Cortex of kidney (tissue), 1 donor: ENCODE measurements at places on chromosomes 2 and 18.

GRCh38 chr2:60312618-60313017, 240.8 kb downstream of the BCL11A start:
- no peak for DNase-seq

GRCh38 chr2:195313962-195314361, 343.1 kb upstream of the SLC39A10 start:
- DNase-seq: no peak

GRCh38 chr2:20050646-20051531, 539 bp downstream of the LAPTM4A start:
- DNase-seq: no peak

DNA sequence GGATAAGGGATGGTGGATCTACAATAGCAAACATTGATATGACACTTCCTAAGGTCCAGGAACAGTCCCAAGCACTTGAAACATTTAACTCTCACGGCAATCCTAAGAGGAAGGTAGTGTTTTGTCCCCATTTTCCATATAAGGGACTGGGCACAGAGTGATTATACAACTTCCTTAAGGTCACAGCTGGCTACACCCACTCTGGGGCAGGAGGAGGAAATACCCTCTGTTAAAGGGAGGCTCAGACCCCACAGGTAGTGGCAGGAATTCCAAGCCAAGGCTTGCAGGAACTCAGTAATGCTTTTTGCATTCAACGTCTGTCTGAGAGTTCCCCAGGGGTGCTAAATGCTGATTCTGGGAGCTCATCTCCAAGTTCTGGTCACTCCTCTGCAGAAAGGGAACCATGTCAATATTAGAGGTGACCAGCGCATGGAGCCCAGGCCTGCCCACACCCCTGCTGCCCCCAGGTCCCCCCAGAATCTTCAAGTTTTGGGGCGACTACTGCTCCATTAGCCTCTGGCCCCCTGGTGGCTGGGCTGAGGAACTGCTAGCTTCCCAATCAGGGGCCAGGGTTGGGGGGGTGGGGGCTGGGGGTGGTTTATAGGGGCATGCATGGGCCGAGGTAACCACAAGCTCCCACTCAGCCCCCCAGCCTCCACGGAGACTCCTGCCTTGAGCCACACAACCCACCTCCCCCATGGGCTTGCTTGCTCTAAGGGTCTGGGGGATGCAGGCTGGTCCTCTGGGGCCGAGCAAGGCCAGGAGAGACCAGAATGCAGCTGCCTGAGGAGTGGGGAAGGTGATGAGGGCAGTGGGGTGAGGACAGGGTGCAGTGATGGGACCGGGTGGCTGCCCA, 11.1 kb downstream of the OBSL1 start:
- no peak for DNase-seq

- DNase-seq: no peak
Observed at GRCh38 chr2:211939177-211939576, 599.4 kb downstream of the ERBB4 start.

- no peak for DNase-seq
Observed at GRCh38 chr2:218282173-218282991, 9.9 kb downstream of the TMBIM1 start.

GRCh38 chr2:216015722-216016464, 2.5 kb upstream of the MREG start:
- no peak for DNase-seq

- DNase-seq: no peak
Observed at GRCh38 chr2:188452084-188452483, 160.4 kb downstream of the GULP1 start.

DNA sequence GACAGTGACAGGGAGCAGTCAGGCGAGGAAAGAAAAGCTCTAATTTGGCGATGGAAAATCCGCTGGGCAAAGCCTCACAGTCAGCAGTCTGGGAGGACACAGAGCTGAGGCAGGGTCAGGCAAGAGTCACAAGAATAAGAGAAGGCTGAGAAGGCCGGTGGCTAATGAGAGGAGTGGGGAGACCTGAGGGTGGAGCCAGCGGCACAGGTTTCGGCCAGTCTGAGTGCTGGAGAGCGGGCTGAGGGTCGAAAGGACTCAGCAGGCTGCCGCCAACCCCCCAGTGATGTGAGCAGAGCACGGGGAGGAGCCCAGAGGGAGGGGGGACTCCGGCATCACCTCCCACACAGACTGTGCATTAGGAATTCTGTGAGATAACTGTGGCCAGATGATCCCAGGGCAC, 500.6 kb upstream of the MYT1L start:
- DNase-seq: no peak

DNA sequence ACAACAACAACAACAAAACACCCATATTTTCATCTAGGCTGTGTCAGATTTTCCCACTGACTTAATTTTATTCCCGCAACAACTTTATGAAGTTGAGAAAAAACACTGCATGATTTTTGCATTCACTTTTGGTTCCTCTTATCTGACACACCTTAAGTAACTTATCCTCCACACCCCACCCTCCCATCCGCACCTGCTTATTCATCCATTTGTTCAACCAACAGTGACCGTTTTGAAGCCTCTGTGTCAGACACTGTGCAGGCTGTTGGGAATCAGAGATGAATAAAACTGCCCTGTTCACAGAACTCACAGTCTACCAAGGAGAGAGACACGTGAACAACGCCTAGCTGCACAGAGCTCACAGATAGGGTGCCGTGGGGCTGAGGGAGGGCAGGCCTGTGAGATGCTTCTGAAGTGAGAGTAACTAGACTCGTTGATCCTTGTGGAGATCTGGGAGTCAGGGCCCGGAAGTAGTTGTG, 7.4 kb downstream of the CNNM4 start:
- DNase-seq: no peak

DNA sequence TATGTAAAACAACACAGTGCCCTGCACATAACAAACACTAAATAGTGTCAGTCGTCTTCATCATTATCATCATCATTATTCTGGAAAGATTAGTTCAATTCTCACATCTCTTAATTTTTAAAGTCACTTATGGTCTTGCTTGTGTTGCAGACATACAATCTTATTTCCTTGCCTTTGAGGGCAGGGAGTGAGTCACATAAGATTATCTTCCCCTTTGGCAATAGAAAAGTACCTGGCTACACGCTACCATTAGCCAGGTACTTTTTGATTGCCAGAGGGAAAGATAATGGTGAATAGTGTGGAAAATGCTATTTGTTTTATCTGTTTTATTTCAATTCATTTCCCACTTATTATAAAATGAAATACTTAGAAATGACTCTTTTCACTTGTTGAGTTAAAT, 76.6 kb upstream of the RMDN2 start:
- DNase-seq: no peak

- DNase-seq: no peak
Observed at GRCh38 chr2:107728586-107728985, 98.1 kb upstream of the RGPD4 start.

GRCh38 chr18:44358402-44358801, 322.3 kb upstream of the SETBP1 start:
- no peak for DNase-seq

- DNase-seq: no peak
Observed at GRCh38 chr2:197268786-197269584, 41.6 kb downstream of the ANKRD44 start.

DNA sequence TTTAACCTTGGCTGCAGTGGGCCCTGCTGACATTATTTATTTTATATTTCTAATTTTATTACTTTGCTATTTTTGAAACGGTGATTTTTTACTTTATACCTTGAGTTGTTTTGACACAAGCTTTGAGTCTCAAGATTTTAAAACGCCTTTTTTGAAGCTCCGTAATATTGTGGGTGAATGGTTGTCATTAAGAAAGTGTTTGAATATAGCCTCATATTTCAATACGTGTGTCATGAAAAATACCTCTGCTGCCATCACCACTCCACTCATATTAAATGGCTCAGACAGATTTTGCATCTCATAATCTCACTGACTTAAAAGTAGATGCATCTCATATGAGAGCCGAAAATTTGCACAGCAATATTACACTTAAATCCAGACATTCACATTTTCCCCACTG, 106.6 kb downstream of the CTNNA2 start:
- no peak for DNase-seq

DNA sequence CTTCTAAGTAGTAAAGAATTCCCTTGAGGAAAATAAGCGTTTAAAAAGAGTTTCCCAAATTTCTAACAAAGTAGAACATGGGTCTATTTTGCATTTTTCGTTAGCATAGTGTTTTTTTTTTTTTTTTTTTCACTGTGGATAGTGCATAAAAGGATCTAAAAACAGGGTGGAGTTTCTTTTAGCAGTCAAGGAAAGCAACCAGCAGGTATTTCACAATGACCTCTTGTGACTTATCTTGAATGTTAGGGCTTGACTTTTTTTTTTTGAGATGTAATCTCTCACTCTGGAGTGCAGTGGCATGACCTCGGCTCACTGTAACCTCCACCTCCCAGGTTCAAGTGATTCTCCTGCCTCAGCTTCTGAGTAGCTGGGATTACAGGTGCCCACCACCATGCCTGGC, 14.9 kb upstream of the DGKD start:
- DNase-seq: no peak

- no peak for DNase-seq
Observed at GRCh38 chr2:218959141-218959731, at the start of gene CDK5R2. Gene CDK5R2 (plus strand): TSS chr2:218959666. CDS start chr2:218959821, 155 bp downstream.

DNA sequence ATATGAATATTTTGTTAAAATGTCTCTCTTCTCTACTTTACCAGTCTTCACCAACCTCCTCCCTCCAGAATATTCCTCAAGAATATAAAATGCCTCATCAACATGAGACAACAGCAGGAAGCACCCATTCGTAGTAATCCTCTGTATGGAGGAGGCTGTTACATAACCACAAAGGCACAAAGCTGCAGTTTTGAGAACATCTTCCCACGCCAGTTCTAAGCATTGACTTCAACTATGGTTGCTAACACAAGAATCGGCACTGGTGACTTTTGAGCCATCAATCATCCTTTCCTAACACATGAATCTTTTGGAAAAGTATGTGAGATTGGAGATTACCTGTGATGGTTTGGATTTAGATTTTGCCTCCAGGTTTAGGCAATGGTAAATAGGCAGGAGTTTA, 54.9 kb upstream of the CYP1B1 start:
- no peak for DNase-seq

DNA sequence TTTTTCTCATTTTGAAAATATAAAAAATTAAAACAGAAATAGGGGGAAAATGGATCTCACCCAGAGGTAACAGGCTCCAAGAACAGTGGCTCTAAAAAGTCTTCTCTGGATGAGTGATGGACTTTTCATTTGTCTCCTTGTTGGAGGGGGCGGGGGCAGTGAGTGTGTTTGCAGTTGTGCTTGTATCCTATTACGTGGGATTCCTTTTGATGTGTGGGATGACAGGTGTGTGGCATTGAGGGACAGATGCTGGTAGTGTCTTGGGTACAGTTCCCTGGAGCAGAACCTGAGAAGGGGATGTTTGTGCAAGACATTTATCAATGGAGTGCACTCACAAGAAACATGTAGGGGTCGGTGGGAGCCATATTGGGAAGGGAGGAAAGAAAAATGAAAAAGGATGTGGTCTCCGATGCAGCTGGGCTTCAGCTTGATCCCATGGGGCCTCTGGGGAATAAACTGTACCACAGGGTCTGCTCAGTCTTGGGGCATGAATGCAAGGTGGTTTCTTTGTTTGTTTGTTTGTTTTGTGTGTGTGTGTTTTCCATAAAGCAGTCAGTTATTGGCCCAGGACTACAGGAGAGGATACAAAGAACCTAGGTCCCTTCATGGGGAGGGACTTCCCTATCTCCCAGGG, 120.0 kb upstream of the SLC35G4 start:
- no peak for DNase-seq

DNA sequence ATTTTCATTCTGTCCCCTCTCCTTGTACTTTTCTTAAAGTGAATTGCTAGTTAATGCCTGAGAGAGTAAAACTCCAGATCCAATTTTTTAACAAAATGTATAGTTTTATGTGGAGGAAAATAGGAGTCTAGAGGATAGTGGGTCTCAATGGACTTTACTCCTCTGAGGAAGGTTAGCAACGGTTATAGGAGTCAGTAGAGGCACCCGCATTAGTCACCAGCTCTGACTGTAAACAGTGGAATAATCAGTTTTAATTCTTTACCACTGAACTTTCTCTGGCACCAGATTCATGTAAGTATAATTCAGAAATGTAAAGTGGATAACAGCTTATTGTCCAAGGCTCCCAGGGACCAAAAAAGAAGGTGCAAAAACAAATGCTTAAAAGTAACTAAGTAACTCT, 38.7 kb upstream of the HNMT start:
- no peak for DNase-seq

DNA sequence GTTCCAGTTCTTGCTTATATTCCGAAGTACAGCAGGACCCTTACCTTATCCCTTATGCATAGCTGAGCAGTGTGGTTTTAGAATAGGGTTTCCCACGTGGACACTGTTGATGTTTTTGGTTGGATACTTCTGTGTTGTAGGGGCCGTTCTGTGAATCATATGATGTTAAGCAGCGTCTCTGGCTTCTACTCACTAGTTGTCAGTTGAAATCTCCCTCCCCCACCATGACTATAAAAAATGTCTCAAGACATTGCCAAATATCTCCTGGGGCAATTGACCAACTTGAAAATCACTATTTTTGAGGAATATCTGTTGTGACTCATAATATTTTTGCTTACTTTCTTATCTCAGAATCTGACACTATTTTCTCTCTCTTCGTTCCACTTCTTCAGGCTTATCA, 713.7 kb downstream of the TSN start:
- DNase-seq: no peak

- DNase-seq: no peak
Observed at GRCh38 chr2:207137596-207138337, 28.0 kb downstream of the KLF7 start.

GRCh38 chr2:216572582-216573578, 60.3 kb upstream of the IGFBP2 start:
- no peak for DNase-seq

DNA sequence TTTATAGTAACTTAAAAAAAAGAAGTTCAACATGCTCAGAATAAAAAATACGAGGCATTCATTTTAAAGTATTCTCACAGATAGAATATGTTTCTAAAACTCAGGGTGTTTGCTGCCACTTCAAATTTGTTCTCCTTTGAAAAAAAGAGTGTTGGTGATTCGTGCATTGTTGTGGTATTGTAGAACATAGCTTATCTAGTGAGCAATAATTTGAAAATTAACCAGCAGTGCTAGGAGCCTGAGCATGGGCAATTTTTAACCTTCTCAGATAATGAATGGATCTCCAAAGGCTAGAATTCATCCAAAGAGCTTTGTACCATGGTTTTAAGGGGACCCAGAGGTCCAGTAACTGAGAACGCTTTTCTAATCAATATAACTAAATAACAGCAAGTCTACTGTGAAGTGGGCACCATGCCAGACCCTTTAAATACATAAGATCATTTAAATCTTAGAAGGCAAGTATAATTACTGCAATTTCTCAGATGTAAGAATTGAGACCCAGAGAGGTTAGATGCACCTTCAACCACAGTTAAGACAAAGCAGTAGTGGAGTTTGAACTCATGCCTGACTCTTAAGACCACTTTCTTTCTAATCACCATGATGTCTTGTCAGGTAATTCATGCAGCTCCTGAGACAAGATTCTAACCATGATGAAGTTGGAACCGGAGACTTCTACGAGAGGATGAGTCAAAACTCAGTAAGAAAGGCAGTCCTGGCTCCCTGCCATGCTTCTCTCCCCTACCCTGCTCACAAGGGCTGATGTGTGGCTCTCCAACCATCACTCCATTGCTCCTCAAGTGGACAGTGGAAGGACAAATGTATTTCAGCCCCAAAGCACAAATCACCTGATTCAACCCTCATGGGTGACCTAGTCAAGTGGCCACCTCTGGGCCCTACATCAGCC, 3.4 kb downstream of the CYRIA start:
- no peak for DNase-seq
